ENCODE measurements at places on chromosomes 13 and 19. TPM values are rescaled to one million over a fixed set of nuclear protein-coding genes. Genes with fewer than 3 reads are reported as not detected.

DNA sequence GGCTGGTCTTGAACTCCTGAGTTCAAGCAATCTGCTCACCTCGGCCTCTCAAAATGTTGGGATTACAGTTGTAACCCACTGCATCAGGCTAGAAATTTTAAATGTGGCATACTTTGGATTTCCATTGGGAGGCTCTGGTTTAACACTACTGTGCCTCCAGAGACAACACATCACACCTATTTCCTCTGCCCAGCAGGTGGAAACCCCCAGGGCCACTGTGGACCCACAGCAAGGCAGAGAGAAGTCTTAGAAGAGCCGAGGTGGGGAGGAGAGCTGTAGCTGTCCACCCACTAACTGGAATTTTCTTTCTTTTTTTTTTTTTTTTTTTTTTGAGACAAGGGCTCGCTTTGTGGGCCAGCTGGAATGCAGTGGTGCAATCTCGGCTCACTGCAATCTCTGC, 39.4 kb downstream of the IER2 start:
- no peak for DNase-seq
- H3K27me3 ChIP-seq: no peaks in the 10 kb centered on the region
- H3K36me3 ChIP-seq: no peaks in the 10 kb centered on the region
- no peak overlapping the region for H3K4me3 ChIP-seq
- H3K27ac ChIP-seq: no peak overlapping the region

DNA sequence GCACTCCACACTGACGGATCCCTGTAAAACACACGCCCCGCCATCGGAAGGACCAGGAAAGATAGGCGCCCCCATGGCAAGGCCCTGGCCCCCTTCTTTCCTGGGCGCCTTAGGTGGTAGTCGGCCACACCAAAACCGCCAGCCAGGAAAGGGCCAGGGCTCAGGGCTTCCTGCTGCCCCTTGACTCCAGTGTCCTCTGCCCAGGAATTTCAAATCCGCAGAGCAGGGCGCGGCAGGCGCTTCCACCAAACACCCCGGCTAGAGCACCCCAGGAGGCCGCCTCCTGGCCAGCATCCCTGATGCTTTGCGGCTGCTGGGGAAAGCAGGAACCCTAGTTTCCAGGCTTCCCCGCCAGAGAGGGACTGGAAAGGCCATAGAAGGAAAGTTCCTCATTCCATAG, 57.5 kb downstream of the ZNF726 start:
- DNase-seq: no peak
- no peaks in the 10 kb centered on the region for H3K27me3 ChIP-seq
- H3K36me3 ChIP-seq: no peaks in the 10 kb centered on the region
- H3K27ac ChIP-seq: no peak overlapping the region
- H3K4me3 ChIP-seq: no peak overlapping the region

DNA sequence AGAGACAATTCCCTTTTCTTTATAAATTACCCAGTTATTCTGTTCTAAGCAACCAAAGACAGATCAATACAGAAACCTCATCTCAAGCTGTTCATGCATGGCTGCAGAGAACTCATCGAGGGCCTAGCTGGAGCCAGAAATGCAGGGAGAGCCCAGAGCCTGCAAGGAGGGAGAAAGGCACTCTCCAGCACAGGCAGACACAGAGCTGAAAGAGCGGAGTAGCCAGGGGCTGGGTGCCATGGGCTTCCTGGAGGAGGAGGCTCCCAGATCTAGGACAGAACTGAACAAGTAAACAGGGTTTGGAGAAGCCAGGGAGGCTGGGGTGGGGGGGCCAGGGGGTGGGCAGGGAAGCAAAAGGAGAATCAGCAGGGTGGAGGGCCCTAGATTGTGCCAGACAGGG, 144.2 kb upstream of the ZNF507 start:
- no peak overlapping the region for H3K27ac ChIP-seq
- no peak overlapping the region for H3K4me3 ChIP-seq
- H3K36me3 ChIP-seq: no peaks in the 10 kb centered on the region
- no peaks in the 10 kb centered on the region for H3K4me1 ChIP-seq
- no peak for DNase-seq

GRCh38 chr13:20566468-20566897, 474 bp upstream of the IFT88 start:
- H3K4me1 ChIP-seq: 0 out of 2 replicates have a peak, but pooled peaks cover 4% of the 10 kb centered on the region
- H3K27ac ChIP-seq: peak overlapping the region; percentile 95
- H3K4me3 ChIP-seq: peak overlapping the region; percentile 83
- no peaks in the 10 kb centered on the region for H3K27me3 ChIP-seq

DNA sequence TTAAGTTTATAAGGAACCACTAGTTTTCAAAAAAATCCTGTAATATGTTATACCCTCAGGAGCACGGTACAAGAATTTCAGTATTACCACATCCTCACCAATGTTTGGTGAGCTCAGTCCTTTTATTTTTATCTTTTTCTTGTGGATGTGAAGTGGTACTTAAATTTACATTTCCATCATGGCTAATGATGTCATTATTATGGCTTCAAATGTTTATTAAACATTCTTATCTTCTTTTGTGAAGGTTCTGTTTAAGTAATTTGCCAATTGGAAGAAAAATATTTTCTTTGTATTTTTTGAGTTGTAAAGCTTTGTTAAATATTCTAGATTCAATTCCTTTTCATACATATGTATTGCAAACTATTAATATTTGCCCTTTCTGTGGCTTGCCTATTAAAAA, 291.0 kb downstream of the ENOX1 start:
- no peaks in the 10 kb centered on the region for H3K36me3 ChIP-seq
- H3K4me1 ChIP-seq: no peaks in the 10 kb centered on the region
- no peaks in the 10 kb centered on the region for H3K27me3 ChIP-seq

DNA sequence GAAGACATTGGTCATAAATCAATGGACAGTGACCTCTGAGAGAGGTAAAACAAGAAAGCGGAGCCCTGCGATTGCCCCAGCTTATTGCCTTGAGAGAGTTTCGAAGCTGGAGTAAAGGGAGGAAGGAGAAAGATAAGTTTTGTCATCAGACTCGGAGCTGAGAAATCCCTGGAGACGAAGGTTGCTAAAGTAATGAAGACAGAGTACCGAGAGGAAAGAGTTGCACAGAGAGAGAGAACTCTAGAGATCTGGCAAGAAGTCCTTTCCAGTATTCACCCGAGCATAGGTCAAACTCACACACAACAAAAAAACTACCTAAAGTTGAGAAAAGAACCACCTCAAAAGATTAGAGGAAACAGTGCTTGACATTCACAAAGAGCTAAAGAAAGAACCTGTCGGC, 472.0 kb downstream of the DACH1 start:
- no peak for DNase-seq
- H3K36me3 ChIP-seq: no peaks in the 10 kb centered on the region
- no peaks in the 10 kb centered on the region for H3K4me1 ChIP-seq

DNA sequence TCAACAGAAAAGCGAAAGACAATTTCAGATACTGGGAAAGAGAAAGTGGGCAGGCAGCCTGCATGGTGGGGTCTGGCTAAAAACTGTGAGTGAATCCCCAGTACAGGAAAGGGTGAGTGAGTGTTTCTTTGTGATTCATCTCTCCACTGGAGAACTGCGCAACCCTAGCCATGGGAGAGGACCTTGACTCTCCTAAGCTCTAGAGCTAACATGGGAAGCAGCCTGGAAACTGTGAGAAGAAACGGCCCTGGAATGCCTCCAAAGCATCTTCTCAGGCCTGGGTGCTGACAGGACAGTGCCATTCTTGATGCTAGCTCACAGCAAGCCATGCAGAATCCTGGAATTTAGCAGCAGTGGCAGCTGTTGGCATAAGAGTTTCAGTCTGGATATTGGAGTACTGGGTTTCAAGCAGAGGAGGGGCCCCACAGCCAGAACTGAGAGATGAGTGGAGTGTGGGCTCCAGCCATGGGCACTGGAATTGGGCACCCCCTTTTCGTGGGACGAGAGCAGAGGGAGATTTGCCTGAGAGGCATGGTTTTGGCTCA, 18.7 kb upstream of the SLAIN1 start:
- no peaks in the 10 kb centered on the region for H3K36me3 ChIP-seq
- no peak for DNase-seq
- H3K4me1 ChIP-seq: no peaks in the 10 kb centered on the region
- no peak overlapping the region for H3K4me3 ChIP-seq
- no peak overlapping the region for H3K27ac ChIP-seq

Gene TMEM238
- 7.4 TPM for total RNA-seq

Gene CEACAM19
- total RNA-seq: 1.2 TPM
